ENCODE measurements at places on chromosomes 4 and X.

- DNase-seq, result no peak
These were observed 308.7 kb downstream of the PDGFC start for GRCh38 chr4:156662921-156663320.

DNA sequence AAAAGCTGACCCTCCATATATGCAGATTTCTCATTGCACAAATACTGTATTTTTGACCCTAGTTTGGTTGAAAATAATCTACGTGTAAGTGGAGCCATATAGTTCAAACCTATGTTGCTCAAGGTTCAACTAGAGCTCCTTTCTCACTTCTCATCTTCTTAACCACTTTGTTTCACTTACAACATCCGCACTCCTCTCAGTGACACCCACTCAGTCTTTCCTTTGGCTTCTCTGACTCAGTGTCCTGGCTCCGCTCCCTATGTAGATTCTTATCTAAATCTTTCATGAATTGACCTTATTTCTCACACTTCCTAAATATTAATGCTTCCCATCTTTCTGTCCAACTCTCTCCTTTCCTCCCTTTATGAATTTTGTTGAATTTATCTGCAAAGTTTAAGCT is 32.9 kb upstream of the DKK2 start:
- DNase-seq, result no peak

GRCh38 chrX:37905436-37906147 is 58.2 kb upstream of the DYNLT3 start:
- DNase-seq, result peak; percentile 41

- no peak for DNase-seq
These were observed 2.6 kb downstream of the COX18 start for GRCh38 chr4:73066928-73067327.

DNA sequence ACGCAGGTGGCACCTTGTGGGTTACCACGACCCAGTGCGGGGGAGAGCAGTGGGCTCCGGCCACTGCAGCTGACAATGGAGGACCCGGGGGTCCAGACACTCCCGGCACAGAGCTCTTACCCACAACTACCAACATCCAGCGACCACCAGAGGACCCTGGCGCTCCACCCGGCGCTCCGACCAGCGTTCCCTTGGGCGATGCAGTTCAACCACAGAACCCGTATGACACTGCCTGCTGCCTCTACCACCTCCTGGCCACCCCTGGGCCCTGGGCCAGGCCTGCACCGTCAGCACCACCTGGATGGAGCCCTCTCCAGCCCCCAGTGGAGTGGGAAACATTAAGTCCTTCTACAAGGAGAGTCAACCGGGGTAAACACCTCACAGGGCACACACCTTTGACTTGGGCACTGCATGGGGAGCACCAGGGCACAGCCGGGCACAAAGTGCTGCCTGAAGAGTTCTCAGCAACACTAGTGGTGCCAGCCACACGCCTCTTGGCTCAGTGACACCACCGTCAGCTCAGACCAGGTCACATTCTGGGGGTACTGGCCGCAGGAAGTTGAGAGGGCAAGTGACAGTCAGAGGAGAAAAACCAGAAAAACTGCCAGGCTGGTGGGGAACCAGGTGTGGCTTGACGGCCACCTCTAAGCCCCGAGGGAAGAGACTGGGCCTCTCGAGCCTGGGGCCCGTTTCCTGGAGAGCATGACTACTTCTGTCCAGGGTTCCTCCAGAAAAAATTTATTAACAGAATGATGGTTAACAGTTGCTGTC is 2.6 kb downstream of the CTBP1 start:
- peak; percentile 27 for DNase-seq

Measured in D341Med (cell line).